NCI-H1048 (cell line): ENCODE measurements at places on chromosomes 5 and 9.

DNA sequence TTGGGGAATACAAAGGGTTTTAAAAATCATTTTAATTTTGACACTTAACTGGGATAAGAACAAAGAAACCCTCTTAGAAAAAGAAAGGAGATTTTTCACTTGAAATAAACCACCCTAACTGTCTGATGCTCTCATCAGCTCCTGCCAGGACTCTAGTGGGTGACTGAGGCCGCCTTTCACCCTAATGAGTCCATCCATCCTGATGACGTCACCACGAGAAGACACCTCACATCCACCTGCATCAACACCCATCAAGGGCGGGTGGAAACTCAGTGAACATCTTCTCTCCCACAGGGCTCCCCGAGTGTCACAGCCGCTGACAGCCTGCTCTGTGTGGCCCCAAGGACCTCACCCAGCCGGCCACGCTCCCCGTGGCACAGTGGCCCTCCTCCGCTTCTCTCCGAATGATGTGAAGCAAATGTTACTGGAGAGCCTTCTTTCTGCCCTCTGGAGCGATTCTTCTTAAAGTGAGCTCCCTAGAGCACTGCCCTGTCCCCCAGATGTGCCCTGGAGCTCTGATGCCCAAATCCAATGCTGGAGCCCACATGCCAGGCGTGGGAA, 584.3 kb upstream of the ADAMTS16 start:
- DNase-seq: no peak

DNA sequence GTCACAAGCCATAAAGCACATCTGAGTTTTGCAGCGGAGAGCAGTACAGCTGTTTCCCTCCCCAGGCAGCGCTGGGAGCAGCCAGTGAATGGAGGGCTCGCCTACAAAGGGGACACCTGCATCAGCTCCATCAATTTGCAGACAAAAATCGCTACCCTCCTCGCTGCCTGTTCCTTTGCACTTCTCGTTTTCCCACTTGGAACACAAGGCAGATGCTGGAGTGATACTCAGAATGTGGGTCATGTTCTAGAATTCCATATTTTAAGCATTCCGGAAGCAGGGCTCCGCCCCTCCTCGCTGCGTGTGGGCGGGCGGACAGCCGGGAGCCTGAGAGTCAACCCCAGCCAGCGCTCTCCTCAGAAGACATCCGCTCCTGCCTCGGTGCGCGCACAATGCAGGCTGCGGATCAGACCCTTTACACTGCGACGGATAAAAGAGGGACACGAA, 92.1 kb downstream of the LMNB1 start:
- DNase-seq: no peak

GRCh38 chr5:160435532-160435931, 13.9 kb downstream of the PTTG1 start:
- DNase-seq: no peak

DNA sequence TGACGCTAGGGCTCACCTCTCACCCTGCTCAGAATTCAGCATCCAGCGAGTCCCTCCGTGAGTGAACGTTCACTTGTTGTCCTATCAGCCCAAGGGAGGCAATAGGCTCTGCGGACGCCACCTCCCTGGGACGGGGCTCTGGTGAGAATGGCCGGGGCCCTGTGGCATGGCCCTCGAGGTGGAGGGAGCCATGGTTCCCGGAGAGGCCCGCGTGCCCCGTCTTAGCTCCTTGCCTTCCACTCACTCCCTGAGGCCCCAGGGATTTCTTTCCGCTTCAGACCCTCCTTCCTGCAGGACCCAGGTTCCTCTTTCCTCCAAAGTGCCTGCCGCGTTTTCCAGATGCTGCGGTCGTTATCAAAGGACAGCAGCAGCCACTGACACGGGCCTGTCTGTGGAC, 21.5 kb downstream of the EXOC3 start:
- DNase-seq: no peak

DNA sequence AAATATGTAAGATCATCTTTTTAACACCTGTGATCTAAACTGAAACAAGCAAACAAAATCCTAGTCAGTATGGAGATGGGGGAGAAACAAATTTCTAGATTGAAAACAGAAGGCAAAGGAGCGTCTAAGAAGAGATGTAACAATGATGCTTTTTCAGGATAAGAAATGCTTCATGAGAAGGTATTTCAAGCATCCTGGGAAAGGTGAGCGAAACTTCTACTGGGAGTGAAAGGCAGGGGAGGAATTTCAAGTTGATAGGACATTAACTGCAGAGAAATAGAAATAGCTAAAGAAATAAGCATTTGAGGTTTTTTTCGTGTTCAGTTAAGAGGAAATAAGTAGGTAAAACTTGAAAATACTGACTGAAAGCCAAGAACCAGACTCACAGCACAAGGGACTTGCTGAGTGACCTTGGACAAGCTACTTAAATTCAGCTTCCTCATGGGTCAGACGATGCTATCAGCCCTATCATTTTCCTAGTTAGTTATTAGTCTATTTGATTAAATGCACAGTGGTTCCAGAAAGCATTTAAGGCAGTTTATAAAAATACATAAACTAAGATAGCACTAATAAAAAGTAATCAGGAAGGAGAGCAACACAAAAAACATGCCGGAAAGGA, 406.3 kb downstream of the PDE4D start:
- DNase-seq: no peak

DNA sequence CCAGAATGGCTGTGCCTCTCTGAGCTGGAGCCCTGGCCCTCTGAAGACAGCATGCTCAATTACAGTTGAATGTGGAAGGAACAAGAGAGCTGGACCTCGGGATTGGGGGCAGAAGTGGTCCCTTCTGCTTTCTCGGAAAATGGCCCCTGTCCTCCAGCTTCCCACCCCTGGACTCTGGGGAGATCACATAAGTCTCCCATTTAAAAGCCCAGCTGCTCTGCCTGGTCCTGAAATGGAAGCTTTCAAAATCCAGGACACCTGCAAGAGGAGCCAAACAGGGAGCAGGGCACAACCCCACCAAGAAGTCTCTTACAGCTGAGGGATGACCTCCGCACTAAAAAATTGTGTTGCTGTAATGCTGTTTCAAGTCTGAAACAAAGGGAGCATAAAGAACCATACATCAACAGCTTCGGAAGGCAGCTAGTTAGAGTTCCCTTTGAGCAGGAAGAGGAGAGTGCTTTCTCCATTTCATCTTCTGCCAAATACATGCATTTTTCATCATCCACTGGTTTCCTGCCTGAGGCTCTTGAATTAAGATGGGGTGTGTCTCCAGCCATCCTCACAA, 48.2 kb downstream of the TGFBI start:
- no peak for DNase-seq
